T-helper 17 cell (primary cell): ENCODE measurements at places on chromosomes 7 and 10.

DNA sequence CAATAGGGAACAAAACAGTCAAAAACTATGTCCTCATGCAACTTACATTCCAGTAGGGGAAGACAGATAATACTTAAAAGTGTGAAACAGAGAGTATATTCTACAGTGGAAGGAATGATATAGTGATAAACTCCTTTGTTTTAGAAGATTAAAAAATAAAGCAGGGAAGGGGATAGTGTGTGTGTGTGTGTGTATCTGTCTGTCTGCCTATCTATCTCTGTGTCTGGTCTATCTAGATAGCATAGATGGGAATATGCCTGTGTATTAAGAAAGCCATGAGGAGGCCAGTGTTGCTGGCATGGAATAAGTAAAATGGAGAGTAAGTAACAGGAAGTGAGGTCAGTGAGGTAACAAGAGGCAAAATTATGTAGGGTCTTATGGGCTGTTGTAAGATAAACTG lies 42.2 kb downstream of the EXOC6 start:
- H3K36me3 ChIP-seq: no peaks in the 10 kb centered on the region
- DNase-seq: no peak
- no peak overlapping the region for H3K27ac ChIP-seq
- no peak overlapping the region for H3K4me3 ChIP-seq

GRCh38 chr7:69335331-69335730 lies 262.9 kb upstream of the AUTS2 start:
- no peaks in the 10 kb centered on the region for H3K36me3 ChIP-seq
- H3K4me1 ChIP-seq: no peaks in the 10 kb centered on the region
- H3K27ac ChIP-seq: no peak overlapping the region
- H3K27me3 ChIP-seq: no peaks in the 10 kb centered on the region
- H3K4me3 ChIP-seq: no peak overlapping the region

- H3K27ac ChIP-seq: no peak overlapping the region
- no peaks in the 10 kb centered on the region for H3K27me3 ChIP-seq
- H3K4me3 ChIP-seq: no peak overlapping the region
- H3K36me3 ChIP-seq: no peaks in the 10 kb centered on the region
- no peak for DNase-seq
Observed at GRCh38 chr7:85055906-85056305, 130.9 kb downstream of the SEMA3D start.

GRCh38 chr10:114538181-114538906 lies 119.7 kb downstream of the ABLIM1 start:
- peak overlapping the region; percentile 98 for H3K27ac ChIP-seq
- DNase-seq: peak; percentile 16
- peak overlapping the region; percentile 84 for H3K4me3 ChIP-seq
- H3K27me3 ChIP-seq: no peaks in the 10 kb centered on the region
- peaks cover 45% of the 10 kb centered on the region for H3K4me1 ChIP-seq
- no peaks in the 10 kb centered on the region for H3K36me3 ChIP-seq
